ENCODE measurements at places on chromosomes 7 and 10. TPM values are rescaled to one million over a fixed set of nuclear protein-coding genes. Genes with fewer than 3 reads are reported as not detected.

Gene HTR5A
- not detected for total RNA-seq

Gene CLDN3
- 672 TPM for total RNA-seq

Gene CRHR2
- not detected for total RNA-seq

Gene CALCR
- total RNA-seq, result not detected

Gene CREB5
- total RNA-seq, result 9.0 TPM

Gene NEBL
- 12.0 TPM for total RNA-seq

Gene TACC2
- total RNA-seq, result 65.9 TPM

Gene BLNK
- 17.5 TPM for total RNA-seq

Gene LRIT2
- total RNA-seq, result not detected

Gene ADCYAP1R1
- total RNA-seq, result 7.4 TPM

All from transverse colon (tissue), 4 donors.